A549 treated with GW870086 at 1 μM for 4 hours (cell line): ENCODE measurements at places on chromosomes 5 and 9. TPM values are rescaled to one million over a fixed set of nuclear protein-coding genes. Genes with fewer than 3 reads are reported as not detected.

MSMP gene
- 0.32 TPM in 1 of 5 replicates, not detected in the others for total RNA-seq

PCDHB16 gene
- 0.05 to 0.15 TPM (median 0.06 TPM) in 4 of 5 replicates, not detected in the other for total RNA-seq

MEGF10 gene
- total RNA-seq, result not detected in 5 replicates

SPINK4 gene
- not detected in 5 replicates for total RNA-seq

SV2C gene
- total RNA-seq, result 0.03 TPM in 1 of 5 replicates, not detected in the others

SNAPC4 gene
- total RNA-seq, result 10.3 to 13.0 TPM (median 12.7 TPM) in 5 replicates

MOB3B gene
- total RNA-seq, result 7.2 to 11.0 TPM (median 9.6 TPM) in 5 replicates

PITX1 gene
- total RNA-seq, result 19.2 to 31.0 TPM (median 28.5 TPM) in 5 replicates

TNFSF15 gene
- total RNA-seq, result 0.13 to 0.17 TPM (median 0.15 TPM) in 5 replicates

ELP1 gene
- 18.0 to 22.4 TPM (median 20.4 TPM) in 5 replicates for total RNA-seq

QRFP gene
- total RNA-seq, result not detected in 5 replicates

AGXT2 gene
- not detected in 5 replicates for total RNA-seq

FAM169A gene
- 3.6 to 7.7 TPM (median 7.2 TPM) in 5 replicates for total RNA-seq

CHSY3 gene
- 0.10 to 0.16 TPM (median 0.13 TPM) in 4 of 5 replicates, not detected in the other for total RNA-seq
